ENCODE measurements at places on chromosomes 12 and 14. TPM values are rescaled to one million over a fixed set of nuclear protein-coding genes. Genes with fewer than 3 reads are reported as not detected.

PTGDR gene
- polyA plus RNA-seq, result 0.10 TPM

PDZRN4 gene
- polyA plus RNA-seq, result not detected

KRT75 gene
- polyA plus RNA-seq, result not detected

FUT8 gene
- 11.1 TPM for polyA plus RNA-seq
